ENCODE measurements at places on chromosomes 1 and 21.
A peak's percentile ranks its signal among the peaks of the same experiment; 100 is the strongest.

DNA sequence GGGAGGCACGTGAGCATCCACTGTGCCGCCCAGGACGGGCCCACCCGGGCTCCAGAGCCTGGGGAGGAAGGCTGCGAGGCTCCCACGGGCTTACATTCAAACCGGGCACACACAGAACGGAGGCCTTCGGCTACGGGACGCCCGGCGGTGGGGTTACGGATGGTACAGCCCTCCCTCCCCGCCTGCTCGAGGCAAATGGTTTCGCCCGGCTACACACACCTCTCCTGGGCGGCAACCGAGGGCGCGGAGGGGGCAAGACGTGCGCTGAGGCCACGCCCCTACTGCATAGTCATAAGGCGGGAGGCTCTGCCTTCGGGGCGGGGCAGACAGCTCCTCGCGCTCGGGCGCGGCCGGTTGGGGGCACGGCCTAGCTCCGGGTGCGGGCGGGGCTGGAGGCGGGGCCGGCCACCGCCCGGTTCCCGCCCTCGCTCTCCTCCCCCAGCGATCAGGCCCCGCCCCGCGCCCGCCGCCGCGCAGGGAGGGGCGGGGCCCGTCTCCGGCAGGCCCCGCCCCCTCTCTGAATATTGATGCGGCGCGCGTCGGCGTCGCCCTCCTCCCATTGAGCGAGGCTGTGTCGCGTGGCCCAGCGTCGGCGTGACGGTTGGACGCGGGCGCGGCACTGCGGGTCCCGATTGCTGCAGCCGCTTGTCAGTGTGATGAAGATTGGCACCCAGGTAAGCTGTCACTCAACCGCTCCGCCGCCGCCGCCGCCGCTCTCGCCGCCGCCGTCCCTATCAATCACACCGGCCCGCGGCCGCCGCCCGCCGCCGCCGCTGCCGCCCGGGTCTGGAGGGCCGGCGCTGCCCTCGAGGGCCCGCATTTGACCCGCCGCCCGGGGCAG, at the start of gene PKNOX1:
PKNOX1 (plus strand) TSS at position 572 of the 841 bp plus-strand sequence. CDS start 29,820 bp downstream, outside the sequence.
- peak; percentile 98 for DNase-seq

- no peak for DNase-seq
Observed at GRCh38 chr1:84277343-84278059, 24.0 kb upstream of the SAMD13 start.

DNA sequence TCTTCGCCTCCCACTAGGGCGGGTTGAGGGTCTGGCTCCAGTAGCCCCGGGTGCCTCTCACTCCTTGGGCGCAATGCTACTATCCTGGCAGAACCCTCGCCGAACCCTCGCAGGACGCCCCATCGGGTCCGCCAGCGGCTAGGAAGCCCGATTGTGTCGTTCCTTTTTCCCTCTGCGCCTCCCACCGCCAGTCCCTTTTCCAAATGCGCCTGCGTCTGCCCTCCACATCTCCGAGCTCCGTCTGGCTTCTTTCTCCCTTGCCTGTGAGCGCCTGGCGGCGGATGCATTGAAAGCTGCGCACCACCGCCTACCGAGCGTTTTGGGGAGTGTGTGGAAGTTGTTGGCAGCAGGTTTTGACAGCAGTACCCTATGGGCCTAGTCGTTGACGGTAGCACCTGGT, 1.0 kb upstream of the DIRAS3 start:
- DNase-seq = peak; percentile 78

DNA sequence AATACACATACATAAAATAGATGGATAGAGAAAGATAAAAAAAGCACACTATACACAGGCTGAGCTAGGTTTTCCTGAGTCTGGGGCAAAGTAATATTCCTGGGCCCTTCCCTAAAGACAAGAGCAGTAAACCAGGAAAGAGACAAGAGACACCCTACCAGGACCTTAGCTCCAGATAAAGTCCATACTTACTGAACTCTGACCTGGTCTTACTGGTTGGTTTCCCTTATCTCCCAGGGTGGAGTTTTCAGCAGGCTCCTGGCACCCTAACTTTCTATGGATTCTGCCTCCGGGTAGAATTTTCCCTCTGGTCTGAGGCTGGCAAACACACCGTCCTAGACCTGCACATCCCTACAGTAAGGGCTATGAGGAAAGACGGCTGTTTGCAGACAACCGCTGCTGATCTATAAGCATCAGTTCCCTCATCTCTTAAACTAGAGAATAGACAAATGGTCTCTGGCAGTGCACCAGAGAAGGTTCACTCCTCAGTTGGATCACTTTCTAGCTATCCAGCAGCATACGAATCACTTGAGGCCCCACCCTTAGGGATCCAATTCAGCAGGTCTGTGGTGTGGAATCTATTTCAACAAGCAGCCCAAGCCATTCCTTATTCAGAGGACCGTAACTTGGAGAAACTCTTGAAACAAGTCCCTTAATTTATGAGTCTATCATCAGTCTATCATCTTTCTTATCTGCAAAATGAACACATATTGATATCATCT, 52.0 kb downstream of the ARHGEF11 start:
- DNase-seq = no peak

- DNase-seq = no peak
Observed at GRCh38 chr1:102595106-102595505, 513.2 kb downstream of the COL11A1 start.

- no peak for DNase-seq
Observed at GRCh38 chr1:180742663-180743062, 110.8 kb downstream of the XPR1 start.

GRCh38 chr1:45995298-45995697, 137.1 kb downstream of the PIK3R3 start:
- DNase-seq = no peak

- DNase-seq = no peak
Observed at GRCh38 chr1:93669369-93669768, 12.3 kb downstream of the BCAR3 start.

DNA sequence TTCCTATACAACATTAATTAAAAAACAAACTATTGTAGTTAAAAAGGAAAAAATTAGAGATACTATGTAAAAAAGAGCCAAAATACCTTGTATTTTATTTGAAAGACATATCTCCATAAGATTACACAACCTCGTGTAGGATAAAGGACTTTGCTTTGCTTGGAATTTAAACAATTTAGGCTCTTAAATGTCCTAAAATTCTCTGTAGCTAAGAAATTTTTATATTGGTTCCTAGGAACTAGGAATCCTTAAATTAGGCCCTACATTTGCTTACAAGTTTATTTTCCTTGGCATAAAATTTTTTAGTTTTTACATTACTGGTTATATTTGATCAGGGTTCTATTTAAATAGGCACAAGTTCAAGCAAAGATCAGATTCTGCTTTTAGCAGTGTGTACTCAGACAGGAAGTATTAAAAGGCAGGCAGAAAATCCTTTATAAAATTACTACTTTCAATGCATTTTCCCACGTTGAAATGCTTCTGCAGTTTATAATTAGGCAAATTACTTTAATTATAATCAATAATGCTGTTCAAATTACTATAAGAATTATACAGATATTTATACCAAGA, 3.4 kb upstream of the ANGPTL3 start:
- DNase-seq = no peak

GRCh38 chr1:155504207-155504606, 58.4 kb downstream of the ASH1L start:
- no peak for DNase-seq

DNA sequence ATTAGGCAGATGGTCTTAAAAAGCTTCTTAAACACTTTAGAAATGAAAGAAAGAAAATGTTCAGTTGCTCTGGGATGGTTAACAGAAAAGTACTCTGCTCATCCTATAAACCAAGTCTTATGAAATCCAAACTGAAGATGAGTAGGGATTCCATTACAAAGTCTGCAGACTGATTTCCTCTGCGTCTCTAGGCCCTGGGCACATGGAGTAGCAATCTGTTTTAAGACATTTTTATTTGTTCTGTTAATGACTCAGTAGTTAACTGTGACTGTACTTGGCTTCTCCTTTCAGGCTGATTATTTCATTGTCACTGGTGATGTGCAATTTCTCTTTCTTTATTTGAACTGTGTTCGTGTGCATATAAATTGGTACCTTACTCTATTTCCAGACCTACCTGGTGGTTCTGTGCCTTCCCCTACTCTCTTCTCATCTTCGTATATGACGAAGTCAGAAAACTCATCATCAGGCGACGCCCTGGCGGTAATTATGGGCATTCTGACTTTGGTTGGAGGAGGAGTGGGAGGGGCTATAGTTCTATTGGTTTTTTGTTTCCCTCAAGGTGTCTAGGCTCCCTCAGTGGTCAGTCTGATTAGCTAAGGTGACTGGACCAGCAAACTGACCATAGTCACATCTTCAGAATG, 30.6 kb downstream of the ATP1A1 start:
- no peak for DNase-seq

- no peak for DNase-seq
Observed at GRCh38 chr21:26167593-26167992, 3.0 kb downstream of the APP start.

- no peak for DNase-seq
Observed at GRCh38 chr1:12174924-12175810, 8.4 kb downstream of the TNFRSF1B start.

DNA sequence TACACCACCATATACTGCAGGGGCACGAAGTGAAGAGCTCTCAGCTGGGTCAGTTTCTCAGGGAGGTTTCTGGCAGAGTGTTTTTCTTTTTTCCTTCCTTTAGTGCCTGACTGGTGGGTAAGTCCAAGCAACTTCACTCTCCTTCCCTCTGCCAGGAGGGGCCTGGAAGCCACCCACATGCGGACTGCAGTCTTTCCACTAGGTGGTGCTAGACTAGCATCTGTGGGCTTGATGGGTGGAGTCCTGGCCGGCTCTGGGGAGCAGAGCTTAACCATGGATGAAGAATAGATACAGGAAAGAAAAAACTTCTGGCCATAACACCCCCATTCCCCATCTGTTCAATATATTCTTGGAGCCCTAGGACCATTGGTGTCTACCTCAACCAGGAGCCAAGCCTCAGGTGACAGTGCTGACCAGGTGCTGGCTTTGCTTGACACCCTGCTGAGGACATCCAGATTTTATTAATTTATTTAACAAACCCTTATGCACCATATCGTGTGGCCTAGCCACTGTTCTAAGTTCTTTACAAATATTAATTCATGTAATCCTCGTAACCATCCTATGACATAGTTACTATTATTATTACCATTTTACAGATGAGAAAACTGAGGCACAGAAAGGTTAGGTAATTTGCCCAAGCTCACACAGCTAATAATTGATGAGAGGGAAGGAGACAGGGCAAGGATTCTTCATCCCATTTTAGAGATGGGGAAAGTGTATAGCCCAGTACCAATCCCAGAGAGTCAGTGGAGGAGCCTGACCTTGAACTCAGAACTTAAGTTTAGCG, 126.7 kb upstream of the CSF3R start:
- DNase-seq = no peak

DNA sequence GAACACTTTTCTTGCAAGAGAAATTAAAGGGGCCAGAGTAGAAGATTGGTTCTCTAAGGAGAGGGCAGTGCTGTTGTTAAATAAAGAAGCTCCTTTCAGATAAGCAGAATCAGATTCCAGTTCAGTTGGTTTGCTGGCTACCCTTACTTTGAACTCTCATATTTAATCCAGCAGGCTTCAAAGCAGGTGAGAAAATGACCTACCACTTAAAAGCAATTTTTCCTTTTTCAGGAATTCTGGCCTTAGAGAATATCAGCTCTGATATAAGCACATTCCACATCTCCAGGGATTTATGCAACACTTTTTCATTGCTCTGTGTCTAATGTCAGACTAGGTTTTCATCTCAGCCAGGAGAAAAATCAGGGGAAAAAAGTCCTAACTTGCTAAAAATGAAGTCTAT, 28.7 kb downstream of the WNT2B start:
- no peak for DNase-seq

DNA sequence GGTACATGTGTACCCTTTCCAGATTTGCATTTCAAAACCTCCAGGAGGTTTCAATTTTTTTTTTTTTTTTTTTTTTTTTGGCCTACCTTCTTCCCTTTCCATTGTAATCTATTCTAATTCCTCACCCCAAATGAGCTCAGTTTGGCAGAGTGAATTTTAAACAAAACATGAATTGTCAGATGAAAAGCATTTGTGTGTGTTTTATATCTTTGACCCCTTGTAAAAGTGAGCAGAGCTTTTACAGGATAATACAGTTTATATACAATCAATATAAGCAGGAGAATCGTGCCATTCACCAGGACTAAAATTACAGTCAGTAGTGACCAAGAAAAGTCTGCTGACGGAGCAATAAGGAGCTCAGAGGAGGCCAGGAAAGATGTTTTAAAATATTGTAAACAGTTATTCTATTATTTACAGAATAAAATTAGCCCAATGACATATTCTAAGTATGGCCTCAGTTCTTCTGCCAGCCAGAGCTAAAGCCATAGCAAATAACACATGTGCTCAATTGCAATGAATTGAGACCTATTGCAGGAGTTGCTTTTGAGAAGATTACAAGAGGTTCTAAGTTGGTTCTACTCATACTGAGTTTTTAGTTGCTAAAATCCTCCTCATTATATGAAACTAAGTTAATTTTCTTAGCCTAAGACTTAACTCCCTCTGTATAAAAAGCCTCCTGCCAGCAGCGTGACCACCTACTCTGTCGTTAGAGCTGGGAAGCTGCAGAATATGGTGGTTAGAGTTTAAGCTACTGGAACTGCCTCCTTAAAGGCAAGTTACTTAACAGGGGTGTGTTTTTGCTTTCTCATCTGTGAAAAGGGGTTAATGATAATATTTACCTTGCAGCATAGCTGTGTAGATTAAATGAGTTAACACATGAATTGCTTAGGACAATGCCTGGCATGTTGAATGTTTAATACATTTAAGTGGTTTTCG, 50.8 kb upstream of the ZNF326 start:
- DNase-seq = no peak

DNA sequence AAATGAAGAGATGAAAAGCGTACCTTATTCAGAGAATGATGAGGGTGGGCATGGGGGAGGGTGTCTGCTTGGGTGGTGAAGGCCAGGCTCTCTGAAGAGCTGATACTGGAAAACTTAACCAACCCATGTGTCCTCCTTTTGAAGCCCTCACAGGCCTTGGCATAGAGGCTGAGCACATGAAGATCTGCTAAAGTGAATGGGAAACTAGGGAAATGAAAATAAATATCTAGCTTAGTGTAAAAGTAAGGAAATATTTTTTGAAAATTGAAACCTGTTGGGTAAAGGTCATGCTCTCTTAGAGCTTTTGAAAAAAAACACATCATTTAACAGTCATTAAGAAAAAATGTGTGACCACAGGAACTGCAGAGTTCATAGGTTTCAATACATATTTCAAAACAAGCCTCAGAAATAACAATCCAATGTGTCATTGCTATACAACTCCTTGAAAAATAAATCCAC, 40.5 kb upstream of the RALGPS2 start:
- DNase-seq = no peak

DNA sequence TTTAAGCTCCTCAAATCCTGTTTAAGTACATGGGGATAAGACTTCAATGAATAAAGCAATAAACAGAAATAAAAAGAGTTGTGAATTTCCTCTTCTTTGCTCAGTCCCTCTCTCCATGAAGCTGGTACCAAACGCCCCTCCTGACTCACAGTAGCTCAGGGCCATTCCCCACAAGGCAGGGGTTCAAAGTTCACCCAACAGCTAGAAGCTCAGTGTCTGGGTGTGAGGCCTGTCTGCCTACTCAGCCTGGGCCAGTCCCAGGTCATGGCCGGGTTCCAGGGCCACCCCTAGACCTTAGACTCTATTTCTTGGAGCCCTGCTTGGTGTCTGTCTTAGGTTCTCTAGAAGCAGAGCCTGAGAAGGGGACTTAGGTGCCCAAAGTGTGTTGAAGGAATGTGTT, 251.5 kb downstream of the GRIK3 start:
- DNase-seq = no peak
